Panc1 (cell line): ENCODE measurements at places on chromosomes 13 and 19. TPM values are rescaled to one million over a fixed set of nuclear protein-coding genes. Genes with fewer than 3 reads are reported as not detected.

Gene TUBA3C
- not detected for total RNA-seq

Gene SEMA6B
- total RNA-seq: 5.7 TPM

Gene THSD8
- 24.8 TPM for total RNA-seq

Gene ZNF835
- not detected for total RNA-seq

Gene PRR36
- total RNA-seq: 3.7 TPM

Gene TTC9B
- 2.3 TPM for total RNA-seq

GRCh38 chr19:55930996-55931515 is 1.1 kb downstream of the NLRP13 start:
- H3K27ac ChIP-seq: no peak overlapping the region
- peaks cover 12% of the 10 kb centered on the region for H3K27me3 ChIP-seq
- DNase-seq: no peak
- H3K4me1 ChIP-seq: no peaks in the 10 kb centered on the region
- no peaks in the 10 kb centered on the region for H3K36me3 ChIP-seq

DNA sequence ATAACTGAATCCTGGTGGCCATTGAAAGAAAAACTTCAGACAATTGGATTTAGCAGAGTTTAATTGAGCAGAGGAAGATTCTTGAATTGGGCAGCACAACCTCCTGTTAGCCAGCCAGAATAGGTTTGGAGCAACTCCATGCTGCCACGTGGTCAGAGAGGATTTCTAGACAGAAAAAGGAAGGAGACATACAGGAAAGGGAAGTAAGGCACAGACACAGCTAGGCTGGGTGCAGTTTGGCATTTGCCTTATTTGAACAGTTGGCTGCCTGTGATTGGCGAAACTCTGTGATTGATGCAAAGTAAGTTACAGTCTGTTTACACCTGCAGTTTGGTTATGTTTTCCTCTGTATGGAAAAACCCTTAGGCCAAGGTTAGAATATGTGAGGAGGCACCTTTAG is 85.8 kb upstream of the SPATA13 start:
- H3K27ac ChIP-seq: no peak overlapping the region
- H3K36me3 ChIP-seq: no peaks in the 10 kb centered on the region
- H3K27me3 ChIP-seq: no peaks in the 10 kb centered on the region
- H3K4me1 ChIP-seq: no peaks in the 10 kb centered on the region

- no peaks in the 10 kb centered on the region for H3K27me3 ChIP-seq
- H3K4me3 ChIP-seq: no peak overlapping the region
- H3K36me3 ChIP-seq: no peaks in the 10 kb centered on the region
- H3K4me1 ChIP-seq: no peaks in the 10 kb centered on the region
- no peak for DNase-seq
Measured at GRCh38 chr19:18906605-18907519, 10.9 kb upstream of the CERS1 start.

DNA sequence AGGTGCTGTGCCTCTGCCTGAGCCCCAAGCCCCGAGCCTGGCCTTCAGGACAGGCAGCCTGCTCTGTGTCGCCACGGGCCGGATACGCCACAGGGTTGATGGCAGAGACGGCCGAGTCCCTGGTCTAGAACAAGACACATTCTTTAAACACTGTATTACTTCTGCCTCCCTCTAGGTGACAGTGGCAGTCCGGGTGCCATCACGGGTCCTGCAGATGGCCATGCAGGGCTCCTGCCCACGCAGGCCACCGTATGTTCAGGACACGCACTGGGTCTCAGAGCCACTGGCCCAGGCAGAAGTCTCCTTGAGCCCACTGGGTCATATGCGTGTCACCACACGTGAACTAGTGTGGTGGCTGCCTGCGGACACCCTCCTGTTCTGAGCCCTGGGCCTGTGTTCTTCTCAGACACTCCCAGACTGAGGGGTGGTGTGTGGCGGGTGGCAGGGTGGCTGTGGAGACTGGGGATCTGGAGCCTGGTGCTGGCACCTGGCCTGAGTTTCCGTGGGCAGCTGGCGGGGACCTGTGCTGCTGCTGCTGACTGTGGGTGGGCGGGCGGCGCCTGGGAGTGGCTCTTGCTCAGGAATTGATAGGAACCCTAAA is 4.4 kb downstream of the PLEKHJ1 start:
- H3K27ac ChIP-seq: peak overlapping the region; percentile 39; the same call in 1 of the 2 replicates
- no peak overlapping the region for H3K4me3 ChIP-seq
- no peaks in the 10 kb centered on the region for H3K27me3 ChIP-seq
- no peak for DNase-seq

DNA sequence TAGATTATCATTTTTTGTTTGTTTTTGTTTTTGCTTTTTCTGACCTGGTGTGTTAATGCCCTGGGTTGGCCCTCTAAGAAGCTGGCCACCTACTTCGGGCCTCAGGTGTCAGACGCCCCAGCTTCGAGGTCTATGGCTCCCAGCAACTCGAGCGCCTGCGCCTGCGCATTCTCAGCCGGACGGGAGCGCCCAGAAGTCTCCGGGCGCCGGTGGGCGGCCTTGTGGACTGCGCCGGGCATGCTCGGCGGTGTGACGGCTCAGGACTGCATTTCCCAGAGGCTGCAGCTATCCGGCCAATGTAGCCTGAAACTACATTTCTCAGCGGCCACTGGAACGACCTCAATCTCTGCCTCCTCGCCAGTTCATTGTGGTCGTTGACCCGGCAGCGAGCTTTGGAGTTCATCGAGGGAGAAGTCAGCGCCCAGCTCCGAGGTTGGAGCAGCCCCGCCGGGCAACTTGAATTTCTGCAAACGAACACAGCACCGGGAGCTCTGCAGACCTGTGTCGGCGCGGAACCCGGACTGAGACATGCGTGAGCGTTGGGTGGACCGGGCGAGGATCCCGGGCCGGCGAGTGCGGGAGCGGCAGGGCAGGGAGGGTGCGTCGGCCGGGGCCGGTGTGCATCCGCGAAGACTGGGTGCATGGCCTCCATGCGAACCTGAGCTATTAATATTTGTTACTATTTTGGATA is at the start of gene ZNF30:
ZNF30 (plus strand) TSS at position 219 of the 691 bp plus-strand sequence. CDS start 3,045 bp downstream, outside the sequence.
- H3K27me3 ChIP-seq: peaks cover 8% of the 10 kb centered on the region; the same call in 1 of the 2 replicates
- DNase-seq: peak; percentile 43
- peak within 1 kb of the TSS; percentile 90 for H3K4me3 ChIP-seq
- H3K27ac ChIP-seq: peak within 1 kb of the TSS; percentile 88
- no peaks in the 10 kb centered on the region for H3K36me3 ChIP-seq

- H3K27ac ChIP-seq: no peak overlapping the region
- no peaks in the 10 kb centered on the region for H3K4me1 ChIP-seq
- no peak for DNase-seq
Measured at GRCh38 chr13:51848674-51849073, 3.7 kb upstream of the TMEM272 start.

DNA sequence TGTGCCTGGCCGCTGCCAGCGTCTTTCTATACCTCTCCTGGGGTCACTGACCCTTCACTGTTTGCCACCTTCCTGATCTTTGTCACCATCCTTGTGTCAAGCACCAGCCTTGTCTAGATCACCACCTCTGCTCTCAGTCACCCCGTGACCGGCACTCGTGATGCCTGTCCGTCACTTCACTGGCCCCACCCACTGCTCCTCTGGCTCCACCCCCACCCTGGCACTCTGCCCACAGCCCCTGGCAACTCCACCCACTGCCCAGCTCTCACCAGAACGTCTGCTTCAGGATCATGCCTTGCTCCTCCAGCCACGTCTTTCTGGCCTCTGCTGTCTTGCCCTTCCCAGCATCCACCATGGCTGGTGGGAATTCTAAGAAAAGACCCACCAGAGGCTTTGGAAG is 24.8 kb upstream of the PLA2G4C start:
- H3K27ac ChIP-seq: no peak overlapping the region
- H3K4me1 ChIP-seq: no peaks in the 10 kb centered on the region
- H3K36me3 ChIP-seq: no peaks in the 10 kb centered on the region

GRCh38 chr13:76750126-76750525 is 136.1 kb downstream of the KCTD12 start:
- H3K4me3 ChIP-seq: no peak overlapping the region
- H3K4me1 ChIP-seq: no peaks in the 10 kb centered on the region
- no peak for DNase-seq
- H3K27ac ChIP-seq: no peak overlapping the region
- H3K27me3 ChIP-seq: no peaks in the 10 kb centered on the region
- no peaks in the 10 kb centered on the region for H3K36me3 ChIP-seq

DNA sequence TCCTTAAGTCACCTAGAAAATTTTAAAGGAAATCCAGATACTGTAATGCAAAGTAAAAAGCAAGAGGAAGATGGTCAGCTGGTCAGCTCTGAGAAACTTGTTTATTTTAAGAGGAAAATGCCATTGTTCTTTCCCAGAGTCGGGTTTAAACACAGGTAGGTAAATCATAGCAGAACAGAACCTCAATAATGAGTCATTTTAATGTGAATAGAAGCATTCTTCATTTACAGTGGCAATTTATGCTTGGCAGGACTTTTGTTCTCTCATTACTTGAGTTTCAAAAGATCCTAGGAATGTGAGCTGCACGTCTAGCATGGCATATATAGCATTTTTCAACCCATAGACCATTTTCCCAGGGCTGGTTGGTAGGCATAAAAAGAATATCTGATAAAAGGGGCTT is 132.3 kb downstream of the LIG4 start:
- H3K4me1 ChIP-seq: no peaks in the 10 kb centered on the region
- H3K36me3 ChIP-seq: no peaks in the 10 kb centered on the region
- H3K27me3 ChIP-seq: no peaks in the 10 kb centered on the region

- no peaks in the 10 kb centered on the region for H3K27me3 ChIP-seq
- DNase-seq: no peak
- H3K27ac ChIP-seq: no peak overlapping the region
Measured at GRCh38 chr13:44426461-44426860, 52.8 kb downstream of the SERP2 start.

- peaks cover 5% of the 10 kb centered on the region for H3K4me1 ChIP-seq
- H3K27me3 ChIP-seq: no peaks in the 10 kb centered on the region
- no peak overlapping the region for H3K27ac ChIP-seq
- no peaks in the 10 kb centered on the region for H3K36me3 ChIP-seq
Measured at GRCh38 chr19:13935765-13936510, 2.3 kb downstream of the PODNL1 start.

DNA sequence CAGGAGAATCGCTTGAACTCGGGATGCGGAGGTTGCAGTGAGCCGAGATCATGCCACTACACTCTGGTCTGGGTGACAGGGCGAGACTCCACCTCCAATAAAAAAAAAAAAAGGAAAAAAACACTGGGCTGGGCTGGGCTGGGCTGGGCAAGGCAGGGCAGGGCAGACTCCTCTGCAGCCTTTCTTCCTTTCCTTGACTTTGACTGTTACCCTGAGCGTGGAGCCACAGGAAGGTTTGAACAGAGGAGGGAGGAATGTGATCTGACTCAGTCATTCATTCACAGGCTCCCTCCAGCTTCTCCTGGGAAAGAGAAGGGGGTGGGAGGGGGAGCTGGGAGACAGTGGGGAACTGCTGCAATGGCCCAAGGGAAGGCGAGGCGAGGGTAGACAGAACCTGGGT is 2.7 kb upstream of the ACTN4 start:
- no peak overlapping the region for H3K27ac ChIP-seq
- DNase-seq: no peak
- no peaks in the 10 kb centered on the region for H3K36me3 ChIP-seq
